Fibroblast of upper back skin (primary cell): ENCODE measurements at places on chromosomes 16 and 17.

- peak; percentile 64 for DNase-seq
Observed at GRCh38 chr16:11396241-11397048, 51.2 kb downstream of the RMI2 start.

GRCh38 chr16:27199736-27200135, 3.6 kb upstream of the KDM8 start:
- DNase-seq, result peak; percentile 20

DNA sequence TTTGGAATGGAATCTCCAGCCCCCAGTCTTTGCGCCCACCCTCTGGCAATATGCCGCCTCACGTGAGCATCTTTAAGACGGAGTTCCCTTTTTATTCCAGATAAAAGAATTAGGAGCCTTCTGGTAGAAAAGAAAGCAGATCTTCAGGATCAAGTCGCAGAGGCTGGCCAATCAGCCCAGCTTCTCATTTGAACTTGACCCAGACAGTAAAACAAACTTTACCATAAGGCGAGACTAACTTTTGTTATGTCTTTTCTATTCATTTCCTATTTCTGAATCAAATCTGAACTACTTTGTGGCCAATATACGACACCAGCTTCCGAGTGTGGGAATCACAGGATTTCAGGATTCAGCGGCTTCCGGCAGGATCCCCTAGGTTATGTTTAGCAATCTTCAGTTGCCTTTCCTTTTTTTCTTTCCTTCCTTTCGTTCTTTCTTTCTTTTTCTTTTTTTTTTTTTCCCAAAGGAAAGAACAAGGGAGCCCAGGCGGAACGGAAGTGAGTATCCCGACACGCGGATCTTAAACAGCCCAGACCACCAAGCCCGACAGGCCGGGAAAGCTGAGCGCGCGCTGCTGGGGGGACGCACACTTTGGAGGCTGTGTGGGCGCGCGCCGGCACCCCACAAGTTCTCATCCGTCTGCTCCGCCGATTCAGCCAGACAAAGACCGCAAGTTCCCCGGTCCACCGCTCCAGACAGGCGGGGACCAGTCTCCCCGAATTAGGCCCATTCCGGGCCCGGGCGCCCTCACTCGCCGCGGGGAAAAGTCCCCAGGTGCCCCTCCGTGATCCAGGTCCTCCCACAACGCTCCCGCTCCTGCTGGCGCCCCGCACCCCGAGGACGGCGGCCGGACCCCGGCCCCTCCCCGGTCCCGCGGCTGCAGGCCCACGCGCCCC, 633 bp downstream of the TBC1D16 start:
- peak; percentile 15 for DNase-seq

GRCh38 chr17:79581324-79581932, 29.4 kb downstream of the RBFOX3 start:
- no peak for DNase-seq

DNA sequence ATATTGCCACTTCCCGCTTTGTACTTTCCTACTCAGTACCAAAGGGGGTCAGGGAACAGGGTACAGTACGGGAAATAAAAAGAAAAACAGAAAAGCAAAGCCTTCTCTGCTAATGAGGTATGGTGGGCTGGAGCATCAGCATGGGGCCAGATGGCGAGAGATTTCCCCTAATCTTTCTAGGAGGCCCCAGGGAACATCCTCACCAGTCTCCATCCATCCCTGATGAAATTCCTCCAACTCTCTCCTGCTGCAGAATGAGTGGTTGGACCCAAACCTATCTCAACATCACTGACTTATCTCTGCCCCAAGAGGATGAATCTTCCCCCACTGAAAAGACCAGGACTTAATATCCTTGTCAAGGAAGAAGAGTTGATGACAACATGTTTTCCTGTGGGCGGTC, 185.6 kb downstream of the C16orf78 start:
- DNase-seq, result no peak

GRCh38 chr16:19876501-19877059, 8.1 kb downstream of the GPRC5B start:
- DNase-seq, result no peak

DNA sequence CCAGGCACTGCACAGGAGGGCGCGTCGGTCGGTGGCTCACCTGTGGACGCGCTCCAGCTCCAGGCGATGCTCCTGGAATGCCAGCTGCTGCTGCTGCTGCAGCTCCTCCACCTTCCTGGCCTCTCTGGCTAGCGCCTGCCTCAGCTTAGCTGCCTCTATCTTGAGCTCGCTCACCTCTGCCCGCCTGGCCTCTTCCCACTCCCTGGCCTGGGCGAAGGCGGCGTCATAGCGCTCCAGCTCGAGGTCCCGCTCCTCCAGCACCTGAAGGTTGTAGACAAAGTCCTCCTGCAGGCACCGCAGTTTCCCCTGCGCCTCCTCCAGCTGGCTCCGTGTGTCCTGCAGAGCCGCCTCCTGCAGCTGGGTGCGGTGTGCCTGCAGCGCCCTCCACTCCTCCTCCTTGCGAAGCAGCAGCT, 11.1 kb downstream of the CCDC57 start:
- no peak for DNase-seq

DNA sequence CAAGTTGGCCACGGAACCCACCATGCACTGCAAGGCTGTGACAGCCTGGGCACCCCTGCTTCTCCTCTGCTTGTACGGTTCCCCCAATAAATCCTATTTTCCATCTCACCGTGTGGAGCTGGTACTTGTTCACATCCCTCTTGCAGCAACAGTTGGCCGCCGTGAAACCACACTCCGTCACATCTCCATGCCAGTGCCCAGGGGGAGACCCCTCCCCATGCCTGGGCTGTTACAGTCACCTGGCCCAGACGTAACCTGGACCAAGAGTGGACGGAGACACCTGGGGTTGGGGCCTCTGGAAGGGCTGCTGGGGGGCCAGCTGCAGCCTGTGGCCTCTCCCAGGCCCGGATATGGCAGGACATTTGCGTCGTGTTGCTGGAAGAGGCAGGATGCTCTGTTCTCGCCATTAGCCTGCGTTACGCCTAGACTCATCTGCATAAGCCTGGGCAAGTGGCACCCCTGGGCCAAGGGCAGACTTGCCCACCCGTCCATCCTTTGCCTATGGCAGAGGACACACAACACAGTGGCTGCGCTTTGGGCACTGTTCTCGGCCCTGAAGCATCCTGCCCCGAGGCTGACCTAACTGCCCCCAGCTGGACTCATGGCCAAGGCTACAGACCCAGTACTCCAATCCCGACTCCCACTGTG, 14.2 kb upstream of the KREMEN2 start:
- no peak for DNase-seq

GRCh38 chr16:7404217-7404616, 71.6 kb downstream of the RBFOX1 start:
- DNase-seq, result no peak
